ENCODE measurements at places on chromosomes 4 and X.

GRCh38 chr4:133711817-133712216 lies 489.8 kb downstream of the PABPC4L start:
- DNase-seq = no peak

DNA sequence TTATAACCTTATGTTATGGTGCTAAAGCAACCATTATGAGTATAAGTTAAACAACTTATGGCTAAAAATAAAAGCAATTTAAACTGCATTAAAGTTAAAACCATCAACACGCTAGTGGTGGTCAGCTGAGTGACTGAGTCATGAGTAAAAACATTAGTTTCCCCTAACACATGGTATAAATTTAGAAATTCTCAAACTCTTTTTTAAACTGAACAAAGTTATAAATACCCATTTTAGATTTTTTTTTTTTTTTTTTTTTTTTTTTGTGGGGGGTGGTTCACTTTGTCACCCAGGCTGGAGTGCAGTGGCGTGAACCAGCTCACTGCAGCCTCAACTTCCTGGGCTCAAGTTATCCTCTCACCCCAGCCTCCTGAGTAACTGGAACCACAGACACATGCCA lies 5.4 kb upstream of the BBS7 start:
- DNase-seq = no peak

- no peak for DNase-seq
These were observed 66.7 kb upstream of the DHX15 start for GRCh38 chr4:24650849-24651640.

DNA sequence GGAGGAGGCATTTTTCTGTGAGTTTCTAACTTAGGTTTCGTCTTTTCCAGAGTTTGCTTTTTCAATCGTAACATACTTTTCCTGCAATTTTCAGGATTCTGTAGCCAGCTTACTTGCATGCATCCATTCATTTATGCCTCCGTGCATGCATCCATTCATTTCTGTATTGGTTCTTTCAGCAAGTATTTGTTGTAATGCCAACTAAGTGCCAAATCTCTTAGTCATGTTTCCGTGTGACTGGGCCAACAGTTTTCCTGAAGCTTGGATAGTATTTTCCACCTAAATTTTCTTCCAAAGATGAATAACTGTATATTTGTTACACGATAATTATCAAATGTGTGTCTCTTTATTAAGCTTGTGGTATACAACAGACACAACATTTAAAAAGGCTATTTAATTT lies 41.5 kb downstream of the CBLL2 start:
- DNase-seq = peak; percentile 53

- no peak for DNase-seq
These were observed 295.1 kb upstream of the TEX13A start for GRCh38 chrX:105515561-105515960.
